ENCODE measurements at places on chromosomes 11 and 22.
A peak's percentile ranks its signal among the peaks of the same experiment; 100 is the strongest.

GRCh38 chr11:68010090-68011041 lies at the start of gene ALDH3B1:
Gene ALDH3B1 (plus strand): TSS chr11:68010327. CDS start chr11:68015298, 4,971 bp downstream.
- peak; percentile 51 for DNase-seq

DNA sequence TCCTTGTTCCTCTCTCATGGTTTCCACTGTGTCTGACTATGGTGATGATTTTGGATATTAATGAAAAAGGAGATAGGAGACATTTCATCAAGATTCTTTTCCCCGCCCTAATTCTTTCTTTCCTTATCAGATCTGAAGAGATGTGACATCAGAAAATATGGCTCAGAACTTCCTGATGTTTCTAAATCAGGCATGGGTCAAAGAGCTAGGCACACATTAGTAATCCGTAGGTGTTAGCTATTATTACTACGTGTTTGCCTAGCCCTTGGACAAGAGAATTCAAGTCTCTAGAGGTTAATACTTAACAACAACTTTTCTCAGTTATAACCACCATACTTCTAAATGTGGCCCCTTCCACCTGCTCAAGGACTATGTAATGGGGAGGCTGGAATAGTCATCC lies 5.8 kb downstream of the JOSD1 start:
- DNase-seq: no peak

- DNase-seq: no peak
These were observed 62.7 kb downstream of the APOL3 start for GRCh38 chr22:36097880-36098279.

DNA sequence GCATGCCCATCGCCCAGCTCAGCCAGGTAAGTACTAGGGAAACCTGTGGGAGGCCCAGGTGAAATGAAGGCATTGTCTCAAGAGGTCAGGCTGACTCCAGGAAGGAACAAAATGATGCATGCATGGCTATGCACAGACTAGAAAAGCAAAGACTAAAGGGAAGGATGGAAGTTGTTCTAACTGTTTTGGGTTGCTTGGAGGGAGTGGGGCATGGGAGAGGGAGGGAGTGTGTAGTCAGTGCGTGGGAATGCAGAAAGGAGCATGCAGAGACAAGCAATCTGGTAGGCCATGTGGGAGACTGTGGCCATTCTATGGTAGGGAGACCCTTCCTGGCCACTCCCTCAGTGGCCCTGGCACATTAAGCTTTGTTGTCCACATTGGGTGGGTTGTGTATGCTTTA lies 2.9 kb downstream of the MICAL3 start:
- DNase-seq: no peak

DNA sequence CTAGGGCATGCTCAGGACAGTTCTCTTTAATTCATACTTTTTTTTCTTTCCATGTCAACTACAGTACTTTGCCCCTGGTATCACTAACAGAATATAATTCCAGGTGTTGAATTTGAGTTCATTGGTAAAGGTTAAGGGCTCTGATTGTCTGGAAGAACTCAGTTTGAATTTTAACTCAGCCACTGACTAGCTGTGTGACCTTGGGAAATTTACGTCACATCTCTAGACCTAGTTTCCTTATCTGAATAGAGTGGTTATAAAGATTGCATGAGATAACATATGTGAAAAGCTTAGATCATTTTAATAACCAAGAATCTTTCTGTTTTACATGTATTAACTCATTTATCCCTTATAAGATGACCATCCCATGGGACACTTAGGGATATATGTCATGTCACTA lies 15.8 kb upstream of the ZC3H12C start:
- DNase-seq: no peak

GRCh38 chr22:41178425-41178975 lies 26.6 kb upstream of the L3MBTL2 start:
- DNase-seq: no peak

- no peak for DNase-seq
These were observed 124.5 kb downstream of the ST3GAL4 start for GRCh38 chr11:126480015-126480409.

DNA sequence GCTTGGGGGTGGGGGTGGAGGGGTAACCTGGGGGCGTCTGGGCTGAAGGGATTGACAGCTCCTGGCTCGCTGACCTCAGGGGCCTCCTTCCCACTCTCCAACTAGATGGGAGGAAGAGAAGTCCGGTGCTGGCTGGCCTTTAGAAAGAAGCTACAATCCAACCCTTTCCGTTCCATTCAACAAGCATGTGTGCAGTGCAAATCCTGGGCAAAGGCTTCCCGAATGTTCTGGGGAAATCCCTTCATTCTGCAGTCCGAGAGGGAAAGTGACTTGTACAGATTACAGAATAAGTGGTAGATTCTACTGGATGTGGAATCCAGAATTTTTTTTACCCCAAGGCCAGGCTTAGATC lies 149.9 kb downstream of the FEZ1 start:
- DNase-seq: no peak

GRCh38 chr11:68383976-68384501 lies 71.6 kb downstream of the LRP5 start:
- DNase-seq: peak; percentile 65

- no peak for DNase-seq
These were observed 85.9 kb upstream of the SLC25A18 start for GRCh38 chr22:17477391-17477833.

GRCh38 chr11:2708151-2708581 lies 8.4 kb upstream of the KCNQ1OT1 start:
- DNase-seq: no peak

- DNase-seq: no peak
These were observed 19.4 kb downstream of the IGLL5 start for GRCh38 chr22:22906907-22907550.

DNA sequence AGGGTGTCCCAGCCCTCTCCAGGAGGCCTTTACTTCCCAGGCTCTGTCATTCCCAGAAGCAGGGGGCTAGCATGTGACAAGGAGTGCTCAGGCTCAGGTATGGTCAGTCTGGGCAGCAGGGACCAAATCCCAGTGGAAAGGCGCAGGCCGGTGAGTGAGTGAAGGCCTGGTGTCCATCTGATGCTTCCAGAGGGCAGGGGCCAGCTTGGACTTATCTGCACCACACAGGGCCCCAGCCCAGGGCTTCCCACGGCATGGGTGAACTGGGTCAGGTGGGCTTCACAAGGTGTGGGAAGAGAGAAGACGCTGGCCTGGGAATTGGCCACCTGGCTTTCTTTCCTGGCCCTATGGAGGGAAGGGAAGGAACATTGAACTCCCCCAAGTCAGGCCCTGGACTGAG lies 20.4 kb upstream of the APOBEC3A start:
- DNase-seq: no peak

DNA sequence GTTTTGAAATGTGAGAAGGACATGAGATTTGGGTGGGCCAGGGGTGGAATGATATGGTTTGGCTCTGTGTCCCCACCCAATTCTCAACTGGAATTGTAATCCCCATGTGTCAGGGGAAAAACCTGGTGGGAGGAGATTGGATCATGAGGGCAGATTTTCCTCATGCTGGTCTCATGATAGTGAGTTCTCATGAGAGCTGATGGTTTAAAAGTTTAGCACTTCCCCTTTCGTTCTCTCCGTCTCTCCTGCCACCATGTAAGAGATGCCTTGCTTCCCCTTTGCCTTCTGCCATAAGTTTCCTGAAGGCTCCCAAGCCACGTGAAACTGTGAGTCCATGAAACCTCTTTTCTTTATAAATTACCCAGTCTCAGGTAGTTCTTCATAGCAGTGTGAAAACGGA lies 113.5 kb downstream of the FCHSD2 start:
- DNase-seq: no peak
